Tongue (tissue), 3 donors: ENCODE measurements at places on chromosomes 12 and 14.

- DNase-seq = no peak
These were observed 383.2 kb upstream of the FLRT2 start for GRCh38 chr14:85146779-85147178.

- DNase-seq = no peak
These were observed 489.3 kb downstream of the GALC start for GRCh38 chr14:87503711-87504110.

DNA sequence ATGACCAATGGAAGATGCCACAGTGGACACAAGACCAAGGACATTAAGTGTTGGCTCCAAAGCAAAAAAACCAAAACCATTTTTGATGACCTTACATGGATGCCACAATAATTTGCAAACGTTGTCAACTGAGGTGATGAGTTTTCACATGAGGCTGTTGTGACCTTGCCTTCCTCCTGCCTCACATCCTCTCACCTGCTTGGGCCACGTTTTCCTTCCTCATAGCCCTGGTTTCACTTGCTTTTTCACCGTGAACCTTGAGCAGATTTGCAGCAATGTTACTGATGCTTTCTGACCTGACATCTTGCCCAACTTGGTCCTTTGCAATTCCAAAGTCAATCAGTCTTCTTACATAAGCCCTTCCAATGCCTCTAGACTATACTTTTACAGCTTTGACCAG lies 3.7 kb downstream of the KRT6B start:
- no peak for DNase-seq

DNA sequence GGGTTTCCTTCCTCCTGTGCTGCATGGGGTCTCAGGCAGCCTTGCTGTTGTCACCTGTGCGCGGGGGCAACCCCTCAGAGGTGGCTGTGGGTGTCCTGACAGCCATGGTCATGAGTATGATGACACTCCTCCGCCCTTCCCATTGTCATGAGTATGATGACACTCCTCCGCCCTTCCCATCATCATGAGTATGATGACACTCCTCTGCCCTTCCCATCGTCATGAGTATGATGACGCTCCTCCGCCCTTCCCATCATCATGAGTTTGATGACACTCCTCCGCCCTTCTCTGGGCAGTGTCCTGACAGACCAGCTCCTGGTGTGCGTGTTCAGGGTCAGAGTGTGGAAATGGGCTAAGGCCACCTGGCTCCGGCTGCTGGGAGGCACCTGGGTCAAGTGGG lies 40.0 kb downstream of the FBRSL1 start:
- DNase-seq = no peak

DNA sequence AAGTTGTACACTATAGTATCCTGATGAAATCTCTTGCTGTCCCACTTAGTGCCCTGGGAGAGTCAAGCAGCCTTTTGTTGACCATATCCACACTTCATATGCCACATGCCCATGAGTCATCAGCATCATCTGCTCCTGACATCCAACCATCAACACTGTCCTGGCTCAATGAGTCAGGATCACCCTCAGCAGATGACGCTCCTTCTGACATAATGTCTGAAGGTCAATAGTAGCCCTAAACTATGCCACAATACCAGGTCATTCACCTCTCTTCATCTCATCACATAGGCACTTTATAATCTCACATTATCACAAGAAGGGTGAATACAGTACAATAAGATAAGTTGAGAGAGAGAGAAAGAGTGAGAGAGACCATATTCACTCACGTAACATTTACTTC lies 369.0 kb upstream of the FAR2 start:
- DNase-seq = no peak

- DNase-seq = no peak
These were observed 40.8 kb upstream of the RIC8B start for GRCh38 chr12:106733660-106734059.

GRCh38 chr12:2234091-2234490 lies 181.3 kb downstream of the CACNA1C start:
- no peak for DNase-seq

GRCh38 chr12:26434299-26435068 lies 239.1 kb downstream of the SSPN start:
- peak; percentile 47 for DNase-seq

DNA sequence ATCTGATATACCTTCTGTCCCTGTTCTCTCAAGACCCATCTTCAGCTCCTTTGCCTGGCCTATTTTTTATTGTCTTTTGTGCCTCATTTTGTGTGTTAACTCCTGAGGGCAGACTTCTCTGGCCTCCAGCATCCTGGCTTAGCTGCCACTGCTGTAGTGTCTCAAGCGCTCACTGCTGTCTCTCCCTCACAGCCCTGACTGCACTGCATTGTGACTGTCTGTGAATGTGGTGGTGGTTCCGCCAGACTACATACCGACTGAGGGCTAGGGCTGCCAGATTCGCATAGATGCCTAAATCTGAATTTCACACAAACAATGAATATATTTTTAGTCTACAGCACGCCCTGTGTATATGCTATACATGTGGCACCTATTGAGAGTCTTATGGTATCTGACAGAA lies 1088.9 kb upstream of the TMEM132C start:
- DNase-seq = no peak

- no peak for DNase-seq
These were observed 46.9 kb downstream of the SLC25A47 start for GRCh38 chr14:100370003-100370402.

DNA sequence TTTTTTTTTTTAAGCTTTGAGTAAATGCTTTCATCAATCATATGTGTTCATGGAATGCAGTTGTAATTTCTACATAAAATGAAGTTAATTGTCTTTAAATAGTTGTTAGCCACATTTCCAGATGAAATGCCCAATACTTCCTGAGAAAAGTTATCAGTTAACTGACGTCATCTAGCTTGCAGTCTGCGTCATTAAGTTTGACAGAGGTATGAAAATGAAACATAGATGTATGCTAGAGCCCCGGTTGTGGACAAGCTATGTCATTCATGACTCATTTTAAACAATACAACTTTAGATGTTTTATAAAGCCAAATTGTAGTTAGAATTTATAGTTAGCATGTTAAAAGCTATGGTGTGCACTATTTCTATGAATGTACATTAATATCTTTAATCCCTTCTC lies 90.7 kb downstream of the PLEKHA5 start:
- no peak for DNase-seq
